ENCODE measurements at places on chromosomes 2 and 18. TPM values are rescaled to one million over a fixed set of nuclear protein-coding genes. Genes with fewer than 3 reads are reported as not detected.

The TXNL1 gene
- 43.2 TPM for total RNA-seq

The DES gene
- not detected for total RNA-seq

The NPPC gene
- not detected for total RNA-seq

The ACMSD gene
- total RNA-seq: not detected

The TXNDC2 gene
- total RNA-seq: not detected

The GPAT2 gene
- total RNA-seq: 6.0 TPM
